KBM-7 (cell line): ENCODE measurements at places on chromosomes 1 and 21.

GRCh38 chr1:195709821-195710220 is 898.4 kb downstream of the KCNT2 start:
- peak; percentile 71 for DNase-seq

DNA sequence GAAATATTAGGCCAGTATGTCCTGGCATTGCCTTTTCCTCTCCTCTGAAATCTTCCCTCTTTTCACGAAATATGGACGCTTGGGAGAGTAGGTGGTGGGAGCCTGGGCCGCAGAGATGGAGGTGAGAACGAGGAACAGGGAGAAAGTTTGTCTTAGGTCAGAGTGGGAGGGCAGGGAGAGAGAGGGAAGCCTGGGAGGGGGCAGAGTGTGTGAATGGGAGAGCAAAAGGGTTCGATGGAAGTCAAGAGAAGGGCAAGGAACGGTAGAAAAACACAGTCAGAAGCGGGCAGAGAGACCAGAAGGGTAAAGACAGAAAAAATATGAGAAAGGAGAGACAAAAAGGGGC is 1.2 kb downstream of the TRABD2B start:
- no peak for DNase-seq

DNA sequence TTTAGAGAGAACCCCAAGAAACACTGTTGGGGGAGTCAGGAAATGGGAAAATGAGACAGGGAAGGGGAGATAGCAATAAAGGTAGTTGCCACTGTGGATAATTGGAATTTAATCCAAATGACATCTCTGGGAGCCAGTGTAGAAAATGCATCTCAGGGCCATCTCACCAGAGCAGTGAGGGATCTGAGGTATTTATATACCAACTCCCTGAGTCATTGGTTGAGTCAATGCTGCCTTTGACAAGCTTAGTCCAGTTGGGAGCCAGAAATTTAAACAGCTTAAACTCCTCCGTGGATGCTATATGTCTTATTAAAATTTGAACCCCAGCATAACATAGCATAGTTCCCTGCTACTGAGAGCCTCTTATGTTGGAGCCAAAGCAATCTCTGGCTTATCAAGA is 140.3 kb downstream of the SLC30A10 start:
- DNase-seq: no peak

DNA sequence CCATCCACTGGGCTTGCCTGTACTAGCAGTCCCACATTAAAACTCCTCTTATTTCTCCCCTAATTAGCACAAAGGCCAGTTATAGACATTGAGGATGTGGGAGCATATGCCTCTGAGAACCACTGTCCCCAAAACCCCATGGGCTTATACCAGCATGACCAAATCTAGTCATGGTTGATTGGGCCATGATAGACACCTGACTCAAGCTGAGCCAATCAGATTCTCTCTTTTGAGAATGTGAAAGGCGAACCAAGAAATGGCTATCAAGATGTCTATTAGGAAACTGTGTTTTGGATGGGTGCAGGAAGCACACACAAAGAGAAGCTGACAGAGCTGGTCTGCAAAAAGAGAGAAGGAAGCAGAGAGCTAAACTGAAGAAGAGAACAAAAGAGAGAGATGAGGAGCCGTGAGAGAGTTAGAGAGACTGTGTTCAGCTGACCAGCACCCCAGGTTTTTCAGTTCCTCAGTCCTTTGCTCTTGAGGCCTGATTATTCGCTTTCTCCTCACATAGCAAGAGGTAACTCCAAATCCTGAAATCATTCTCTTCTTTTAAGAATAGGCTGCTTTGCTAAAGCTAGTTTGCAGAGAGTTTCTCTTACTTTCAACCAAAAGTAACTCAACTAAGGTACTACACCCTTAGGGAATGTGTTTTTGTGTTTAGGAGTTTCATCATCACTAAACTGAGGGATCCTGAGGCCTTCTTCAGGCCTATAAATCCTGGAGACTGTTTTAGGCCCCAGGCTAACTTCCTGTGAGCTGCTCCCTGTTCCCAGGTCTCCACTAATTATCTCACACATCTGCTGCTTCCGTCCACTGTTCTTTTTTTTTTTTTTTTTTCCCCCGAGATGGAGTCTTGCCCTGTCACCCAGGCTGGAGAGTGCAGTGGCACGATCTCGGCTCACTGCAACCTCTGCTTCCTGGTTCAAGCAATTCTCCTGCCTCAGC is 7.9 kb upstream of the TIPRL start:
- DNase-seq: peak; percentile 16

DNA sequence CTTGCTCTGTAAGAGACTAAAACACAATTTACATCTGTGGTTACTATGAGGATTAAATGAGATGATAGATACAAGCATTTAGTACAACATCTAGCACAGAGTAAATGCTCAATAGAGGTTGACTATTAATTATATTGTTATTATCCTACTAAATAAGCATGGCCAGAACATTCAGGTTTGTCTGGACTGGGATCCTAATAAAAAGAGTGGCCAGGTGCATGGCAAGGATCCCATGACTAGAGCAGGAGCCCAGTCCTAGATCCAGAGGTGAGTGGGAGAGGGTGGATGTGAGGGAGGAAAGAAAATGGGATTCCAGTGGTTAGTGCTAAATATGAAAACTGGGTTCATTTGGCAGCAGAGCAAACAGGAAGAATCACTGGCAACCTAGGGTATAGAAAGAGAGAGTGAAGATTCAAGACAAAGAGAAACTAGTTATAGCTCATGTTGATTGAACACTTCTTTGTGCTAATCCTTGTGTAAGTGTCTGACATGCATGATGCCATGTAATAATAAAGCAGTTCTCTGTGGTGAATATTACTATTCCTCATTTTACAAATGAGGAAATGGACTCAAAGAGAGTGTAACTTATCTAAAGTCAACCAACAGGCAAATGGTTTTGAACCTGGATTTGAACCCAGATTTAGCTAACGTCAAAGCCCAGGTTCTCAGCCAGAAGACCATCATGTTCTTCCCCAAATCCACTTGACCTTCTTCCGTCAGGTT is 71.1 kb upstream of the FGGY start:
- no peak for DNase-seq

GRCh38 chr1:205301842-205302588 is 19.5 kb downstream of the NUAK2 start:
- DNase-seq: no peak

- peak; percentile 54 for DNase-seq
Observed at GRCh38 chr1:19643602-19644394, at the start of gene NBL1. Gene NBL1, plus strand, starts transcription at chr1:19644311. Its CDS starts 10,720 bp downstream, at chr1:19655031.

GRCh38 chr1:158212320-158212719 is 31.6 kb downstream of the CD1D start:
- no peak for DNase-seq

GRCh38 chr1:27804791-27805190 is 25.8 kb upstream of the PPP1R8 start:
- DNase-seq: no peak

DNA sequence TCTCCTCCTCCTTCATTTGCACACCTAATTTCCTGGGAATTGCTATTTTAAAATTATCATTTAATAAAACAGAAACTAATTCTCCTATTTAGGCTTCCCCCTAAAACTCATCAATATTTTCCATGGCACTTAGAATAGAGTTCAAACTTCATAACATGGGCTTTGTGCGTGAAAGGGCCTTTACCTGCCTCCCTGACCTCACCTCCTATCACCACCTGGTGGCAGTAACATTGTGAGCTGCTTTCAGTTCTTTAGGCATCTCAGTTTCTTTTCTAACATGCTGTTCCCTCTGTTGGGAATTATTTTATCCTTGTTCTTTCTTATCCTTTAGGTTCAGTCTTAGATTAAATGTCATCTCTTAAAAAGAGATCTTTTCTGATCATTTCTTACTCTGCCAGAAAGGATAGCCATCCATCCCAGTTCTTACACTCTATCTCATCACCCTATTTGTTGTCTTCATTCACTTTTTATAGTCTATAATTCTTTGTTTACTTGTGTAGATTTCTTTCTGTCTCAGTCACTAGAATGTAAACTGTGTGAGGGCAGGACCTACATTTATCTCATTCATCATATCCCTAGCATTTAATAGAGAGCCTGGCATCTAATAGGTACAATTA is 133.8 kb upstream of the KIAA1614 start:
- no peak for DNase-seq

GRCh38 chr1:86464819-86465218 is 3.9 kb upstream of the CLCA1 start:
- no peak for DNase-seq

GRCh38 chr1:9181990-9182783 is 52.4 kb upstream of the H6PD start:
- no peak for DNase-seq

GRCh38 chr1:214234635-214235025 is 46.3 kb upstream of the SMYD2 start:
- no peak for DNase-seq

DNA sequence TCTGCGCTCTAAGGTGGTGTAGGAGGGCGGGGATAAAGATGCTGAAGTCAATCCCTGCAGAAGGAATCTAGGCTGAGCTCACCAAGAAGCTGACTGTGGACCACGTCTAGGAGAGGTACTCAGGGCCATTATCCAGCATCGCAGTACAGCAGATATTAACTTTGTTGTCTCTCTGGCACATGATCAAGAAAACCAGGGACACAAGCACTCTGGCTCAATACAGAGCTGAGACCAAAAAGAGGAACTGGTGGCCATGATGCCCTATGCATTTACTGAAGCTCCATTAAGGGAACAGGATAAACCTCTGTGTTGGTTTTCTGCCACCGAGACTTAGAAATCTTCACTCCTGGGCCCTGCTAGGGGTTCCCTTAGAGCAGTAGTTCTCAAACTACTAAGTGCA is 38.0 kb upstream of the ANGPTL7 start:
- DNase-seq: no peak

DNA sequence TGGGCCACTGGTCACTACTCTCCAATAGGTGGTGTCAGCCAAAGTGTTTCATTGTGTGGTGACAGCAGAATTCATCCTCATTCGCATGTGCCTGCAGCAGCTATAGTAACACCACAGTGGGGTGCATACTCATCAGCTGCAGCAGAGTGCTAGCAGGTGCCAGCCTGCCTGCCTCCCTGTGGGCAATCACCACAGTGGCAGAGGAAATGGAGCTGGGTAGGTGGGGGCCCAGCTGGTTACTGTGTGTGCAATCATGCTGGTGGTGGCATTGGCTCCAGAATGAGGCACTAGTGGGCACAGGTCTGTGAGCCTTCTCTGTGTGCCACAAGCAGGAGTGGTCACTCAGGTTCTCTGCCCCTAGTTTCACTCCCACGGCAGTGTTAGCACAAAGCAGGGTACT is 579.2 kb downstream of the PTPRC start:
- no peak for DNase-seq

DNA sequence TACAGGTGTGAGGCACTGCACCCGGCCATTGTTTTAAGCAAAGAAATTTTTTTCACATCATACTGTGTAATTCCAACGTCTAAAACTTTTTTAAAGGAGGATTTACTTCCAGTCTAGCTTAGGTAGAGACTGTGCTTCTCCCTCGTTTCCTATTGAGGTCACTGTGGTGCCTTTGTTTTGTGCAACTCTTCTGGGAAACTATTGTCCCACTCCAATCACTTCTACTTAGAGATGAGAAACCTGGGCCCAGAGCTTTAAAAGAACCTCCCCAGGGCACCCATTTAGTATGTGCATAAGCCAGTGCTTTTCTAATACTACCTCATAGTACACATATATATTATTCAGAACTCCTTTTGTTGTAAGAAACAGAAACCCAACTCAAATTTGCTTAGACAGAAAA is 120.0 kb upstream of the ZNF644 start:
- DNase-seq: no peak

DNA sequence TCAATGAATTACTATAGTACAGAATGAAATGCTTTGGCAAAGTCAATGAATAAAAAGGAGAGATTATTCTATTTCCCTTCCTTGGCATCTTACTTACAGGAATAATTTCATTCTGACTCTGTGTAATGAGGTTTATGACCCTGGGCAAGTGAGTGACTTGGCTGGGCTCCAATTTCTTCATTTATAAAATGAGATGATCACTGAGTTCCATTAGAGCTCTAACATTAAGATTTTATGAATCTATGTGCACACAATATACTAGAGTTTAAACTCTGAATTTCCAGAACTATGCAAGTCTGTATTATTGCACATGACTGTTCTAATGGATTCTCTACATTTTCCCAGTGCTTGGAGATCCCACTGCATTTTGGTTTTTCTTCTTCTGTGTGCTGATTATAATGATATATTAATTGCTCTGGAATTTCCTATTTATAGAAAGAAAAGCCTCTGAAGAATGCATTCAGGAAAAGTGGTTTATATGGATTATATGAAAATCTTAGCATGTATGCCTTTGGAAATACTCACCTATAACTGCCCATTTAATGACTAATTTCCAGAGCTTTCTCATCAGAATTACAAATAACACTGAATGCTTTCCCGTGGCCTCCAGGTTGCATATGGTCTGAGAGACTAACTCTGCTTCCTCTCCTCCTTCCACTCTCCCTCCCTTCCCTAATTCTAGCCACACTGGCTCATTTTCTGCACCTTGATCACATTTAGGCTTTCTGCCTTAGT is 97.4 kb upstream of the CHRM3 start:
- DNase-seq: no peak

DNA sequence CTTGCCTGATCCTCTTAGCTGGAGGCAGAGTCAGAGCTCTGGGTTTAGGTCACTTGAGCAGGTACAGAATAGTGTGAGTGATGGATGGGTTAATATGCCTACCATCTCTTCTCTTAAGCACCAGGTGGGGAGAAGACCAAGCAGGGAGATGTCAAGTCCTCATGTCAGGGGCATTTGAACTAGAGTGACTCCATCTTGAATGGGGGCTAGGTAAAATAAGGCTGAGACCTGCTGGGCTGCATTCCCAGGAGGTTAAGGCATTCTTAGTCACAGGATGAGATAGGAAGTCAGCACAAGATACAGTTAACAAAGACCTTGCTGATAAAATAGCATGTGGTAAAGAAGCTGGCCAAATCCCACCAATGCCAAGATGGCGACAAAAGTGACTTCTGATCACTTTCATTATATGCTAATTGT is 77.4 kb upstream of the BTG3 start:
- no peak for DNase-seq

- DNase-seq: peak; percentile 11
Observed at GRCh38 chr1:103461161-103462105, 64.1 kb upstream of the RNPC3 start.

DNA sequence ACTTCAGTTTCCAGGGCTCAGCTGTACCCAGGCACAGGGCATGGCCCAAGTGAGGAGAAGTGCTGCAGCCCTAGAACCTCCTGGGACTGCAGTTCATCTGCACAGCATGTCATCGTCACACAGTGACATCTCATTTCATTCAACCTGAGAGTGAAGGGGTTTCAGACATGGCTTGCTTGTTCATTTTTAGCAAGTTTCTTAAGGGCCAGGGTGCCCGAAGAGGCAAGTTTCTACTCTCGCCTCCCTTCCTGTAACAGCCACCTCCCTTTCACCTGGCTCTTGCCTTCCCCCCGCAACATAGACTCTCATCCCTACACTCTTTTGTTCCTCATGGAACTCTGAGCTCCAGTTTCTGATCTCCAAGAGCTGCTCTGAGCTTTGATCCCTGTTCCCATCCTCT is 108.1 kb downstream of the C1orf21 start:
- DNase-seq: no peak

DNA sequence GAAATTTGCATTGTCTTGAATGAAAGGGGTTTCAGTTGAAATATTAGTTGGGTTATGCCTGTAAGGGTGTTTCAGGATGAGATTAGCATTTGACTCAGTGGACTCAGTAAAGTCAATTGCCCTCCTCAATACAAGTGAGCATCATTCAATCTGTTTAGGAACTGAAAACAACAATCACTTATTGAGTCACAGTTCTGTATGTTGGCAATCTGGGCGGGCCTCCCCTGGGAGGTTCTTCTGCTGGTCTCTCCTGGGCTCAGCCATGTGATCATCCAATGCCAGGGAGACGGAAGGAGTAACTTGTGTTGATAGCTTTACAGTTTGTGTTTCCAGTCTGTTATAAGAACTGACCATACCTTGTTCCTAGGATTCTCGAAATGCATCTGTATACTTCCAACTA is 262.9 kb upstream of the RUNX1 start:
- DNase-seq: no peak
